Progenitor cell of endocrine pancreas (in vitro differentiated cells): ENCODE measurements at places on chromosomes 2 and 18. TPM values are rescaled to one million over a fixed set of nuclear protein-coding genes. Genes with fewer than 3 reads are reported as not detected.

Gene MBD5
- 65.6 and 72.6 TPM in 2 replicates for total RNA-seq

Gene SLC19A3
- 34.3 and 36.4 TPM in 2 replicates for total RNA-seq

DNA sequence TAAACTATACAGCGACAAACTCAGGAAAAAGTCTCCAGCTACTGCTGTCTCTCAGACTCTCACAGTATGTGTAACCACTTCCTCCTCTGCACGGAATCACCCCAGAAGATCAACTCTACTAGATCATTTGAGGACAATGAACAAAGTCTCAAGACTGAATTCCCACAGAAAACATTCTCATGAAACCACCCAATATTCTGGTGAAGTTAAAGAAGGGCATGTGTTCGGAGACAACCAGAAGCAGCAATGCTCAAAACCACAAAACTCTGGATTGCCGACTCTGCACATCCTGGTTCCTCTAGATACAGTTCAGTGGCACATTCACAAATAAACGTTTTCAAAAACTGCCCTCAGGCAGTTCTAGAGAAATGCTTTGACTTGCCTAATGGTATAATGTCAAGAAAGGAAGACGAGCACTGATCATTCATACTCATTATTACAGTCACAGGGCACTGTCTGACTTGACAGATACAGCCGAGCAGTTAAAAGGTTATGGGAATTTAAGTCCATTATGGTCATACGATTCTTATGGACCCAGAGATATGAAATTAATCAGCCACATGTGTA lies 91.9 kb upstream of the STK17B start:
- H3K4me3 ChIP-seq: no peak overlapping the region
- H3K27ac ChIP-seq: no peak overlapping the region
- no peaks in the 10 kb centered on the region for H3K36me3 ChIP-seq
- no peaks in the 10 kb centered on the region for H3K27me3 ChIP-seq

- no peaks in the 10 kb centered on the region for H3K4me1 ChIP-seq
- no peaks in the 10 kb centered on the region for H3K36me3 ChIP-seq
- H3K27ac ChIP-seq: no peak overlapping the region
- H3K4me3 ChIP-seq: no peak overlapping the region
Observed at GRCh38 chr18:60053747-60054304, 154.0 kb downstream of the PMAIP1 start.

DNA sequence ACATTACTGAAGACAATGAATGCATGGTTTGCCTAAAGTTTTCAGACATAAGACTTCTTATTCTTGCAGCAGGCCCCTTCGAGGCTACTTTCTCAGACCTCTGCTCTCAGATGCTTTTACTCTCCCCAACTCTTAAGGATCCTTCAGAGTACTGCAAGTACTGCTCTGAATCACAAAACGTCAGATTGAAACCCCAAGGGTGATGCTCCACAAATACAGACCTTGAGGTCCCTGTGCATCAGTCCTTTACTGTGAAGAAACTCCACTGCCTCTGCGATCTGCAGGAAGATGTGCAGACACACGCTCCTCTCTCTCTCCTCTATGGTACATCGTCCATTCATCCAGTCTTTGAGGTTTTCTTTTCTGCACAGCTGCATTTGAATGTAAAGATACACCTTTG lies 52.8 kb downstream of the EIF2AK3 start:
- DNase-seq: no peak
- H3K4me1 ChIP-seq: no peaks in the 10 kb centered on the region
- no peak overlapping the region for H3K4me3 ChIP-seq

GRCh38 chr2:68839260-68839833 lies 31.9 kb downstream of the BMP10 start:
- no peaks in the 10 kb centered on the region for H3K4me1 ChIP-seq
- H3K36me3 ChIP-seq: no peaks in the 10 kb centered on the region
- no peak overlapping the region for H3K4me3 ChIP-seq
- H3K27me3 ChIP-seq: no peaks in the 10 kb centered on the region
- DNase-seq: no peak

DNA sequence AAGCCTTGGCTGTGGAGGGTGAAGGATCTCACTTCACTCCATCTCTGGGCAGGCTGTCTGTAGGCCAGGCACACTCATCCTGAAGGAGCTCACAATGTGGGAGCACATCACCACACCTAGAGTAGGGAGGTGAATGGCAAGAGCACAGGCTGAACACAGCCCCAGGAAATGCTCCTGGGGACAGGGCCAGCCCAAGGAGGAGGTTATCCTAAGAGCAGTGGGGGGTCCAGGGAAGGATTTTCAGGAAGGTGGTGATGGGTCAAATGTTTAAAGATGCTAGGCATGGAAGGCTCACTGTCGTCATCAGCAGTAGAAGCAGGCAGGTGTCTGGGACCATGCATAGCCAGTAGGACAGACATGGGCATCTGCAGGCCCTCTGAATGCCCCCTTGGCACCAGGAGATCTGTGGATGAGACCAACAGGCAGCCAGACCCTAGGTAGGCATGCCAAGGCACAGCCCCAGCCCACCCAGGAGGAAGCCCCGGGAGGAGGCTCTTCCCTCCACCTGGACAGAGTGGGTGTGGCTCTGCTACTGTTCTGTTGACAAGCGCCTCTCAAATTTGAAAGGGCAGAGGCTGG lies 91.7 kb upstream of the RAB6C start:
- peaks cover 4% of the 10 kb centered on the region for H3K4me1 ChIP-seq
- no peak for DNase-seq
- no peaks in the 10 kb centered on the region for H3K36me3 ChIP-seq
- peaks cover 37% of the 10 kb centered on the region for H3K27me3 ChIP-seq
- no peak overlapping the region for H3K4me3 ChIP-seq

DNA sequence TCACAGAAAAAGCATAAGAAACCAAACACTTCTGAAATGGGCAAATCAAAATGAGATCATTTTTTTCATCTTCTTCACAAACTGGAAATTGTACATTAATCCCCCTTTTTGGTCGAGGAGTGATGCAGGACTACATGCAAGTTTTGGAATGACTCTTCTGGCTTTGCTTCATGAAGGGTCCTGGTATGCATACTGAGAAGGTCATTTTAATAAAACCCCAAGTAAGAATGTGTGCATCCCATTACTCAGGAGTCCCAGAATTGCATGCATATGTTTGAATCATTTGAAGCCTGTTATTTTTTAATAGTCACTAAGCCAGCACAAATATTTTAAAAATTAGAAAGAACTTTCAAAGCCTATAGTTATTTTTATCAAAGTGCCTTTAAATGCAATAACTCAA lies 16.7 kb upstream of the EHBP1 start:
- H3K36me3 ChIP-seq: no peaks in the 10 kb centered on the region
- no peak for DNase-seq
- no peaks in the 10 kb centered on the region for H3K27me3 ChIP-seq
- no peak overlapping the region for H3K27ac ChIP-seq
- H3K4me1 ChIP-seq: peaks cover 3% of the 10 kb centered on the region

- H3K4me3 ChIP-seq: no peak overlapping the region
- H3K4me1 ChIP-seq: peaks cover 2% of the 10 kb centered on the region
- H3K27ac ChIP-seq: no peak overlapping the region
- H3K27me3 ChIP-seq: no peaks in the 10 kb centered on the region
Observed at GRCh38 chr2:30656079-30656478, 151.2 kb downstream of the CAPN13 start.

DNA sequence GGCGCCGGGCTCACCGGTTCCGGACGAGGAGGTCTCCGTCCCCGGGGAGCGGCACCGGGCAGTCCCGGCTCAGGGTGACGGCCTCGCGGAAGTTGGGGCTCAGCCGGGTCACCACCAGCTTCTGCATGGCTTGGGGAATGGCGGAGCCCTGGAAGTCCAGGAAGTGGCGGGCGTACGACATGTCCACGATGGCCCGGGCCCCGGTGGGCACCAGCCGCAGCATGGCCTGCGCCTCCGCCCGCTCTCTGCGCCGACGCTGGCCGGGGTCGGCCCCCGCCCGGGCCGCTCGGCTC lies 157 bp downstream of the PTGR3 start:
- peaks cover 49% of the 10 kb centered on the region for H3K4me1 ChIP-seq
- peak overlapping the region; percentile 85 for H3K4me3 ChIP-seq
- DNase-seq: no peak
- H3K36me3 ChIP-seq: no peaks in the 10 kb centered on the region
- no peak overlapping the region for H3K27ac ChIP-seq

DNA sequence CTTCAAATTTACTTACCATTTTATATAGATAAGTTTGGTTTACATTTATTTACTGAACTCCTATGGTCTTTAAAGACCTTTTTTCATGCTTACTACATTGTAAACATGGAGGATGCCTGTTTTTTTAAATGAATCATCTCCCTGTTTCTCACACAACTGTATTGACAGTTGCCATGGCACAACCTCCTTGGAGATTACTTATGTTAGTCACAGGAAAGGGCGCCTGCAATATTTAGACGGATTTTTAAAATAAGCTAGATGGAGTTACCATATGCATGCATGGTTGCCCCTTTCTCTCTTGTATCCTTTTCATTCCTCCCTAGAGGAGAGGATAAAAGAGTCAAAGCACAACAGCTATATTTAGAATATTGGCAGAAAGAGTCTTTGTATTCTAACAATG lies 34.8 kb upstream of the CCDC102B start:
- DNase-seq: no peak
- no peaks in the 10 kb centered on the region for H3K4me1 ChIP-seq
- no peaks in the 10 kb centered on the region for H3K36me3 ChIP-seq
- H3K27me3 ChIP-seq: no peaks in the 10 kb centered on the region
- H3K4me3 ChIP-seq: no peak overlapping the region
- no peak overlapping the region for H3K27ac ChIP-seq
